ENCODE measurements at places on chromosomes 11 and 22.

DNA sequence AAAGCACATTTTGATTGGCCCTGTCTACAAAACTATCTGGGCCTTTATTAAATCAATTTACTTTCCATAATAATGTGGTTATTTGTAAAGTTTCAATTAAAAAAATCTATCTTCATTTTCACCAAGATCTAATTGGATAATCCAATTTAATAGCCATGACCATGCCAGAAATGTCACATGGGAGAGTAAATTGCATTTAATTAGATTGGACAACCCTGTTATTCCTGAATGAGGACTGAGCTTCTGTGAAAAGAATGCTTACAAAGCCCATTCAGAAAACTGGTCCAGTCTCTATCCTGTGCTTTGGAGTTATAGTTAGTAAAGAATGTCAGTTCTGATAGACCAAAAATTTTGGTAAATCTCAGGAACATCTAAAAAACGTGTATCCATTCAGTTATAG lies 541.9 kb upstream of the ANO5 start:
- no peak for DNase-seq

GRCh38 chr11:120899720-120900119 lies 124.2 kb upstream of the TBCEL start:
- no peak for DNase-seq

- no peak for DNase-seq
These were observed 77.5 kb upstream of the CTSC start for GRCh38 chr11:88414981-88415413.

- no peak for DNase-seq
These were observed 56.8 kb downstream of the RPL27A start for GRCh38 chr11:8739309-8739793.

GRCh38 chr22:26576026-26576680 lies 13.8 kb downstream of the TPST2 start:
- peak; percentile 86 for DNase-seq

- DNase-seq, result no peak
These were observed 378.8 kb downstream of the DYNC2H1 start for GRCh38 chr11:103488031-103488461.

- no peak for DNase-seq
These were observed 3.3 kb downstream of the SPI1 start for GRCh38 chr11:47375020-47375419.

GRCh38 chr11:119185981-119186634 lies 833 bp downstream of the NHERF4 start:
- DNase-seq, result no peak

GRCh38 chr11:35208795-35209194 lies 69.8 kb downstream of the CD44 start:
- DNase-seq, result no peak

DNA sequence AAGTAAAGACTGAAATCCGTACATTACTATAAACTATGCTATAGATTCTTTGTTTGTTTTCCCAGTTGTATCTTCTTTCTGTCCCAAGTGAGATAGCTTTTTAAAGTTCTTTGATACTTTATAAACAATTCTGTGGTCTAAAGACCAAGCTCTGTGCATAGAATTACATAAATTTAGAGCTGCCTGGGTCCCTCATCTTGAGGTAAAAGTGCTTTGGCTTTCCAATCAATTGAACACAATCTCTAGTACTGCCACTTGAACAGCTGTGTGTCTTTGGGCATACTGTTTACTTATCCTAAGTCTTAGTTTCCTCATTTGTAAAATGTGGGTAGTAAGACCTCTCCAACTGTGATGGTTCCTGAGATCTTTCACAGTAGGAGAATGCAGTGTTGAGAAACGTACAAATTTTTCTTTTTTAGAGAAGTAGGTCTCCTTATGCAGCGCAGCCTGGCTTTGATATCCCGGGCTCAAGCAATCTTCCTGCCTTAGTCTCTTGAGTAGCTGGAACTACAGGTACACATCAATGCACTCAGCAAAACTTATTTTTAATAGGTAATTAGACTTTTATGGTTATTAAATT lies 2.5 kb upstream of the EED start:
- DNase-seq, result no peak

GRCh38 chr11:44443836-44444769 lies 121.4 kb upstream of the CD82 start:
- peak; percentile 52 for DNase-seq

GRCh38 chr11:19441752-19442553 lies 201.2 kb upstream of the E2F8 start:
- DNase-seq, result peak; percentile 70

- DNase-seq, result peak; percentile 13
These were observed 1530.4 kb downstream of the BRD1 start for GRCh38 chr22:48297296-48297695.

DNA sequence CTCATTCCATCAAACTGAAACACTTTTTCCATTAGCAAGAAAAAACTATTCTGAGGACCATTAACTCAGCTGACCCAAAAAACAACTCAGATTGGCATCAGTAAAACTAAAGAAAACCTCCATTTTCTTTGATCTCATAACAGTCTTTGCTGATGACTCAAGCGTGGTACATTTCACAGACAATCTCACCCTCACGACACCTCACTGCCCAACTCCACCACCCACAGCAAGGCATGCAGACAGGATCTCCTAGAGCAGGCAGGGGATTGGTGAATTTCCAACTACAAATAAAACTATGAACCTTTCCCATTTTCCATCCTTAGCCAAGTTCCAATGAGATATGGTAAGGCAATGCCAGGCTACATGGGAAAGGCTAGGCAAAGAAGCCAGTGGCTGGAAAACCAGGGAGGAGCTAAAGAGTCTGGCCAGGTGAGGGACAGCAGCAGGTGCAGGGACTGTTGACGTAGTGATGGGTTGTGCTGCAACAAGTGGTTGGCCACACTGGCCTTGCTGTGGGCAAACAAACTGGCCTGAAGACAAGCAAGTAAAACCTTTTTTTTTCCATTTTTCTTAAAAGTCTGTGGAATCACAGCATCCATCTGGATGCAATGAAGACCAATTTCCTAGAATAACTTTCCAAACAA lies 97.2 kb downstream of the SERGEF start:
- DNase-seq, result no peak

GRCh38 chr11:18836417-18836816 lies 44.8 kb upstream of the PTPN5 start:
- peak; percentile 21 for DNase-seq

DNA sequence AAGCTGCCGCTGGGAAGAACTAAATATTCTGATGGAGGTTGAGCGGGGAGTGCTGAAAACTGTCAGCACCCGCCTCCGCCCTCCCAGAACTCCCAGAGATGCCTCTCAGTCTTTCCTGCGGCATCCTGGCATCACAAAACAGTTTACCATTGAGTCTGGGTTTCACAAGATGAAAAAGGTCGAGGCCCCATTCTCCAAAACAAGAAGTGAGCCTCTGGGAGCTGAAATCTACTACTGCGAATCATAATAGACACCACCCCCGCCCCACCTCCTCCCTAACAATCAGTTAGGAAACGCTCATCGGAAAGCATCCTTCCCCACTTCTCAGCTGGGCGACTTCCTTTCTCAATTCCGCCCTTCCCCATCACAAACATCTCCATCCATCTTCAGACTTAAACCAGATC lies 1.0 kb downstream of the SUN2 start:
- peak; percentile 28 for DNase-seq

GRCh38 chr22:37133304-37134018 lies 16.3 kb downstream of the IL2RB start:
- no peak for DNase-seq

- DNase-seq, result no peak
These were observed 6.3 kb upstream of the PC start for GRCh38 chr11:66964495-66964894.

DNA sequence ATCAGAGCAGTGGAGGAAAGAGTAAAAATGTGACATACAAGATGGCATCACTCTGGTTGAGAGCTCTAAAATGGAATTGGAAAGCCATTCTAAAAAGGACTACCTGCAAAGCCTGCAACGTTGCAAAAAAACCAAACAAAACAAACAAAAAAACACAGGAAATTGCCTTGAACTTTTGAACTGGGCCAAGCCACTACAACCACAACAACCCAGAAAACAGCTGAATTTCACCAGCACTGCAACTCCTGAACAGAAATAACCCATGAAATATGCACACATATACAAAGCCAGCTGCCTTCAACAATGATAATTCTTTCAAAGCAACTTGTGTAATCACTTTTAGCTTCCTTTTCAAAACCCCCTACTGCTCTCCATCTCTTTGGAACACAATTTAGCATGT lies 326.6 kb upstream of the LRRC4C start:
- no peak for DNase-seq
